ENCODE measurements at places on chromosomes 1 and 21.
A peak's percentile ranks its signal among the peaks of the same experiment; 100 is the strongest.

GRCh38 chr1:44661781-44662682 is 12.2 kb downstream of the TMEM53 start:
- DNase-seq, result peak; percentile 16

GRCh38 chr1:154990276-154990675 is 3.1 kb upstream of the LENEP start:
- DNase-seq, result no peak

DNA sequence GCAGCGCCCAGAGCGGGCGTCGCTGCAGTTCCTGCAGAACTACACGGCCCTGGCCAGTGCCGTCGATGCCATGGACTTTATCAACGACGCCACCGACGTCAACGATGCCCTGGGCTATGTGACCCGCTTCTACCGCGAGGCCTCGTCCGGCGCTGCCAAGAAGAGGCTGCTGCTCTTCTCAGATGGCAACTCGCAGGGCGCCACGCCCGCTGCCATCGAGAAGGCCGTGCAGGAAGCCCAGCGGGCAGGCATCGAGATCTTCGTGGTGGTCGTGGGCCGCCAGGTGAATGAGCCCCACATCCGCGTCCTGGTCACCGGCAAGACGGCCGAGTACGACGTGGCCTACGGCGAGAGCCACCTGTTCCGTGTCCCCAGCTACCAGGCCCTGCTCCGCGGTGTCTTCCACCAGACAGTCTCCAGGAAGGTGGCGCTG is 22.0 kb downstream of the COL6A1 start:
- DNase-seq, result no peak

- DNase-seq, result peak; percentile 39
Observed at GRCh38 chr1:32241001-32241763, 5.8 kb upstream of the FAM167B start.

DNA sequence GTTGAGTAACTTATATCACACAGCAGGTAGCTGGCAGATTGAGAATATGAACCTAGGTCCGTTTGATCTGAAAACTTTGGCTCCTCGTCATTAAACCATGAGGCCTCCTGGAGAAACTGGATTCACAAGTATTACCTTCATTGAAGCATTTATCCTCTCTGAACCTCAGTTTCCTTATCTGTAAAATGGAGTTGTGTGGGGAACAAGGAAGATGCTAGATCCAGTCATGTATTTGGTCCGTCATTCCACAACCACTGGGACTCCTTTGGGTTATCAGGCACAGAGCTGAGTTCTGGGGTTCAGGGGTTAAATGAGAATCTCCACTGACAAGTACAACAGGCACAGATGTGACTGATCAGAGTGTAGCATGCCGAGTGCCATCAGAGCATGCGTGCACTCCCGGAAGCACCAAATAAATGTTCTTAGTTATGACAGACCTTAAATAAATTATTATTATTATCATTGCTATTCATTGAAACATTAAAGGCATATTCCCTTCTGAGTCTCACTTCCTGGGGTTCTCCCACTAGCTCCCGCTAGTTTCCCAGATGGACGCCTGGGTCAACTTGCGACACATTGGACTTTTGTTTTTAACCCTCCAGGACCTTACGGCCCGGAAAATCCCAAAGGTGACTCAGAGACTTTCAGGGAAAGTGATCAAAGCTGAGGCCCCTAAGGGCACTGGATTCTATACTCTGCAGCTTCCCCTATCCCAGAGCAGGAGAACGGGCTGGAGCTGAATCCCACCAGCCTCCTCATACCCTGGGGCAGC is 130.6 kb downstream of the PLPP3 start:
- DNase-seq, result no peak

DNA sequence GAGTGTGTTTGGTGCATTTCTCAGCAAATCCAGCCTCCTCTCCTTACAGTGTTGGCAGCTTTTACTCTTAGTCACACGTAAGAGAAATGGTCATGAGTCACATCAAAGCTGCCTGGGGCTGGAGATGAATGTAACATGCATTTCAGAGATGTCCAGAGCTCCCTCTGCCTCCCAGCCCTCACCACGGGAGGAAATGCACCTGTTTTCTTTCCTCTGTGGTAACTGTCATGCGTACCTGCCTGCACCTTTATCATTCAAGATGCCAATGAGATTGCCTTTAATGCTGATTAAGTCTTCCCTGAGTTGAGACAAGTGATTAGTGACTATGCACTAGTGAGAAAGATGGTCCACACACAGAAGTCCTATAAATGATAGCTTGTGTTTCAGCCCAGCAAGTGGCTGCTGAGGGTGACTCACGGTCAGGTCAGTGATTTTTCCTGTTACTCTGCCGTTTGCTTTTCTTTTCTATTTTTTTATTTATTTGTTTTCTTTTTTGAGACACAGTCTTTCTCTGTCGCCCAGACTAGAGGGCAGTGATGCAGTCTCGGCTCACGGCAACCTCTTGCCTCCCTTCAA is 277.3 kb upstream of the FMN2 start:
- DNase-seq, result no peak

DNA sequence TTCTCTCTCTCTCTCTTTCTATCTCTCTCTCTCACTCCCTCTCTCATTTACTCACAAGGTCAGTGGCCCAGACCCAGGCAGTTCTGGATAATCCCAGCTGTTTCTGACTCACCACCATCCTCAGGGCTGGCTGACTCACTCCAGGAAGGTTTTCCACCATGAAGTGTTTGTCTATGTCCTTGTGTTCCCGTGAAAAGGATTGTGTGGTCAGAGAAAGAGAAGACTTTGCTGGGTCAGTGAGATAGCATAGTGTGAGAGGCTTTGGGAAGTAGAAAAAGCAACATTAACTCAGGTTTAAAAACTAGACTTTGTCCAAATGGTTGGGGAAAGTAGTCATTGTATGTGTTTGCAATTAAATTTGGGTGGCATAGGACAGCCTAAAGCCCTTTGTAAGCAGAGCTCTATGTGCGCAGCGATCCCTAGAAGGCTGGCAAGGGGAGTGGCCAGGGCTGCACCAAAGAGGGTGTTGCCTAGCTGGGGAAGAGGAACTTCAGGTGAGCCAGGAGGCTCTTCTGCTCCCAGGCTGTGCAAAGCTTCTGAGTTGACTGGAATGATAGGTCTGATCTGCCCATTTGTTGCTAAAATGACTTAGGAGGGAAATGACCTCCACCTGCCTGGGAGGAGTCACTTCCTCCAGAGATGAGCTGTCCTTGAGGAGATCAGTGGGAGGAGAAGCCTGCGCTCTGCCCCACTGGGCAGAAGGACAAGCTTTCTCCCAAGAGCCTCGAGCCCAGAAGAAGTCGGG is 4.9 kb upstream of the CAPN2 start:
- DNase-seq, result peak; percentile 97

DNA sequence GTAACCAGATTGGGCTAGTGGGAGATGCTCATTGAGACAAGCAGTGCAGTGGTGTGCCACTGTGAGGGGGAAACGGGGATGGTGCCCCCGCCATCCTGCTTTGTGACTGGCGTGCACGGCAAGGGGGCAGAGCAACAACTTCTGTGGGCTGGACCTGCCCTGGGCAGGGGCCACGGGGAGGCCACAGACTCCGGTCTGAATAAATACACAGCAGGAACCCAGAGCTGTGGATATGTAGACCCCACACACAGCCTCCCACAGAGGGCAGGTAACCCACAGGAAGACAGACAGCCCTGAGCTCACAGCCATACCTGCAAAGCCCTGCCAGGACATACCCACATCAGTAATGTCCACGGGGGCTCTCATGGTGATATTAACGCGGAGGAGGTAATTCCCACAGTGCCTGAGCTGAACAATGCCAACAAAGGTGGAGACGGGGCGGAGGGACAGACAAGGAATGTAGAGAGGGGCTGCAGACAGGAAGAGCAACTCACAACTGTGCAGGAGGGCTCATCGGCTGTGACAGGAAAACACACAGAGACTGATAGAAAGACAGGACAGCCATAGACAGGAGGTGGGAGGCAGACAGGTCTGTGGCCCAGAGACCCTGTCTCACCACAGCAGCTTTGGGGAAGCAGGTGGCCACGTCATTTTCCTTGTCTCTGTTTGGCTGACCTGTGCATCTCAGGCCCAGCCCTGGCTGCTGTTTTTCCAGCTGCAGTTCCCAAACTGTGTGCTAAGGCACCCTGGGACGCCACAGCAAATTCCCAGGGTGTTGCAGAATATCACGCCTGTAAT is 4.9 kb upstream of the WNT3A start:
- no peak for DNase-seq

Data from NCI-H510A treated with DMSO at 0.1 percent for 48 hours (cell line).